ENCODE measurements at places on chromosomes 16 and 17.

DNA sequence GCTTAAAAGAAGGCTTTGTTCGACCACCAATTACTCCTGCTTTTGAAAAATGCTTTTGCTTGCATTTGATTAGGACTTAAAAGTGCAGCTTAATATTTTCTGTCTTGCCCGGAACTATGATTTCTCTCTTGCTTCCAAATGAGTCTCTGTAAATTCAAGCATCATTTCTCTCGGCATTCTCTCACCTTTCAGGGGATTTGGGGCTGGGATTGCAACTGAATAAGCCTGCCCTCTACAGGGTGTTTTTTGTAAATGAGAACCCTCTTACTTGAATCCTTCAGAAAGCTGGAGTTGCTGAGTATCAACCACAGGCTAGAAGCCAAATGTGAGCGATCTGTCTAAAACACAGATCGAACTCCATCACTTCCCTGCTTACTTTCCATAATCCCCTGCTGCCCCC, 234.6 kb downstream of the TMEM114 start:
- DNase-seq: no peak

GRCh38 chr16:50268352-50268751, 2.0 kb downstream of the ADCY7 start:
- no peak for DNase-seq

DNA sequence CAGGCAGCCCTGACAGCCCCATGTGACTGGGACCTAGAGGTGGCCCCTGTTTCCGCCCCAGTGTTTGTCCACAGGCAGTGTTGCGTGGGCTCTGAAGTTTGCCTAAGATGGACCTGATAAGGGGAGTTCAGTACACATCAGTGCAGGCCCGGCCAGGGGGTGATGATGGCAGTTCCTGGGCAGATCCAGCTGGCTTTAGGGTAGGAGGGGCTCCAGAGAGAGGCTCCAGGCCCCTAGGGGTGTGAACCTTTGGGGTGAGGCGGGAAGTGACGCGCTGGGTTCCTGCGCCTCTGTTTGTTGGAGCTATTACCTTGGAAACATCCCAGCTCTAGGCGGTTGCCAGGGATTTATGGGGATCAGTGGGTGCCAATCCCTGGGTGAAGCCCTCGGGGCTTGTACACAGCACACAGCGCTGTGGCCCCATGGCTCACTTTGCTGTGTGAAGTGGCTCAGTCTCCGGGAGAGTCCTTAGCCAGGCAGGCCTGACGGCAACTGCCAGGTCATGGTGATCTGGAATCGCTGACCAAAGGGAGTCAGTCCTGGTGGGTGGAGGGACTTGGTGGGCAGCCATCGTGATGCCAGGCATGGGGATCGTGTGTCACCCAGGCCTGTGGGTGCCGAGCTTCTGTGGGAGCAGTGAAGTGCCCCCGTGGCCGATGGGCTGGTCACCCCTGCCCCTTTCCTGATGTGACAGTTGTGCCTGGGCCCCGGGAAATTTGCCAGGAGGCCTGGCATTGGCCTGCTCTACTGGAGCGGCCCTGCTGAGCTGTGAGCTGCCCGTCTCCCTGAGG, 146.1 kb downstream of the SEC14L1 start:
- peak; percentile 93 for DNase-seq

DNA sequence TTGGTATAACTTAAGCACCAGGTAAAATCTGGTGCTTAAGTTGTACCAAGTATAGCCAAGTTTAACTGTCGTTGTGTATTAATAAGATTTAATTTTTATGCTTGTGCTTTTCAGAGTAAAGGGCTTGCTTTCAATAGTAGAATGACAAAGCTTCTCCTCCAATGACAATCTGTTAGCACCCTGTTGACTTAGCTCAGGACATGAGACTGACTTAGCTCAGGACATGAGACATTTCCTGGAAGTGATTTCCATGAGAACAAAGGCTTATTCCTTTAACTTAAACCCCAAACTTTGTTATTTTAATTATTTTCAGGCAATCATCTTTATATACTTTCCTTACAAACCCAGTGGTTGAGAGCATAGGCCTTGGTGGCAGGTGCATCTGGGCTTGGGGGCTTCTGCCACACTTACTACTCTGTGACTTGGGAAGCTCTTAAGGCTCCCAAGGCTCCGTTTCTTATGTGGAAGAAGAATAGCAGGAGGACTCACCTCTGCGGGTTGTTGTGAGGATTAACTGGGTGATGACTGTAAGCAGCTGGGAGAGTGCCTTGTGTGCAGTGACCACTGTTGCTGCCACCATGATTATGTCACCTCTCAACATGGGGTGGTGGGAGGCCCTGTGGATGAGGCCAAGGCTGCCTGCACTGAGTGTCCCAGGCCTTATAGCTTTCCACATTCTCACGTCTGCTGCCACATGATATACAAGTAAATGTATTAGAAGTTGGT, 59.4 kb upstream of the CMIP start:
- DNase-seq: no peak

DNA sequence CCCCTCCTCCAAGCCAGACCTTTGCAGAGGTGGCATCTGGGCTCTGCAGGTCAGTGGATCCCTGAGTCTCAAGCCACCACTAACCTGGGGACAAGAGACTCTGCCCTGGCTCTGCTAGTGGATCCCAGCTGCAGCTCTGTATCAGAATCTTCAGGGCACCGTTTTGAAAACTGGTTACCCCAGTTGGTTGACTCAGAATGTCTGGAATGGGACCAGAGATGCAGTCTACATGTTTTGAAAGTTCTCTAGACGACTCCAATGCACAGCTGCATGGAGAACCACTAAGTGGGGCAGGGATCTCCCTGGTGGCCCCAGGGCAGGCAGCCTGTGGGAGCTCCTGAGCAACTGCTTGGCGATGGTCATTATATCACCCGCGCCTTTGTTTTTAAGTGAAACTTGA, 34.1 kb upstream of the ADORA2B start:
- no peak for DNase-seq

GRCh38 chr16:68760671-68761275, 23.7 kb downstream of the CDH1 start:
- DNase-seq: peak; percentile 93

DNA sequence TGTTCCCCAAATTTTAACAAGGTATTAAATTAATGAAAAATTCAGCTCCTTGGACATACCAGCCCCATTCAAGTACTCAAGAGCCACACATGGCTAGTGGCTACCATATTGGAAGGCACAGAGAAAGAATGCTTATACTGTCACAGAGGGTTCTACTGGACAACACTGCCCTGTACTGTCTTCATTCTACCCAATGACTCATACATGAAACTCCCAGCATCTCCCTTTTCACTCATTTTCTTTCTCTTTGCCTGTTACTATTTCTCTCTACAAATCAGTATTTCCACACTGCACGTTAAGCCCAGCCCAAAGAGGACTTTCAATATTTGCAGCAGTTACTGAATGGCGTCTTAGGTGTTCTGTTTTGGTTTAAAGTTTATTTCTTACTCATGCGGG, 72.1 kb upstream of the RCVRN start:
- no peak for DNase-seq

DNA sequence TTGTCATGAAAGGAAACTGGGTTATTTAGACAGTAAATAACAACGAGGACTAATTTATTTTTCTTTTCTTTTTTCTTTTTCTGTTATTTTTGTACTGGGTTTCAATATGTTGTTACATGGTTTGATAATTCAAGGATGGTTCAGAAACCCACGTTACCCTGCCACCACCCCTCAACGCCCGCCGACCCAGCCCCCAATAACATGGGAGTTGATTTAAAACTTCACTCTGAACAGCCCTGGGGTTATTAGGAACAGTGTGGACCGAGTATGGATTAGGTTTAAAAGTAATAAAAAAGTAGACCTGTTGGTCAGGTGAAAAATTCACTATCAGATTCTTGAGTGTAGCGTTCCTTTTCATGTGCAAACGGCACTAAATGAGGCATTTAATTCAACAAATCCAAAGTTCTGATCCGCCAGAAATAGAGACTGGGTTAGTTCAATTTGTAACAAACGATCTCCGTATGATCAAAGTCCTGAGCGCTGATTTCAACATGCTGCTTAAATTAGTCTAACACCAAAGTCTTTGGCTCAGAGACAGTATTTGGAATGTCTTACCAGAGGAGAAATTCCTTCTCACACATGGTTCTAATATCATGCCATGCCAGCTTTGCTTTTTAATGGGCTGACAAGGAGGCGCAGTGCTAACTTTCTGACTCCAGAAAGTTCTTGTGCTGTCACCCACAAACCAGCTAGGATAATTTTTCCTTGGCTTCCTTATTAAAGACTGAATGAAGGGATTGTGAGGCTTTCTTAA, 173.1 kb upstream of the IRX3 start:
- no peak for DNase-seq

- no peak for DNase-seq
Measured at GRCh38 chr16:68487203-68487514, 38.9 kb upstream of the SMPD3 start.

- peak; percentile 41 for DNase-seq
Measured at GRCh38 chr17:75814900-75815373, 29.3 kb downstream of the UNC13D start.

GRCh38 chr17:12642034-12642433, 23.7 kb upstream of the MYOCD start:
- no peak for DNase-seq

GRCh38 chr17:7405350-7406234, 1.7 kb upstream of the TMEM256 start:
- no peak for DNase-seq

DNA sequence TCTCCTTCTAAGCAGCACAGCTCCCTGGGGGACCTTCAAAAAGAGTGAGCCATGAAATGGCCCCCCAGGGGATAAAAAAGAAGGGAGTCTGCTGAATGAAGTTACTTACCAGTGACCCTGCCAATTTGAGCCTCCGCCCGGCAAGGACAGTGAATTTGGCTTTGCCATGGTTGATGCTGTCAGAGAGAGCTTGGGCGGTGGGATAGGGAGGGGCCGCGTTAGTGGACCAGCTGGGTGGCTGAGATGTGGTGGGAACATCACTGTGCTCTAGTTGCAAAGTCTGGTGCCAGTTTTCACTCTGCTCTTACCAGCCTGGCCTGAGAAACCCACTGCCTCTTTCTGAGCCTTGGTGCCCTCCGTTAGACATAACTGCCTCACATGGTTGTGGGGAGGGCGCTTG, 114.6 kb downstream of the MRM1 start:
- no peak for DNase-seq

DNA sequence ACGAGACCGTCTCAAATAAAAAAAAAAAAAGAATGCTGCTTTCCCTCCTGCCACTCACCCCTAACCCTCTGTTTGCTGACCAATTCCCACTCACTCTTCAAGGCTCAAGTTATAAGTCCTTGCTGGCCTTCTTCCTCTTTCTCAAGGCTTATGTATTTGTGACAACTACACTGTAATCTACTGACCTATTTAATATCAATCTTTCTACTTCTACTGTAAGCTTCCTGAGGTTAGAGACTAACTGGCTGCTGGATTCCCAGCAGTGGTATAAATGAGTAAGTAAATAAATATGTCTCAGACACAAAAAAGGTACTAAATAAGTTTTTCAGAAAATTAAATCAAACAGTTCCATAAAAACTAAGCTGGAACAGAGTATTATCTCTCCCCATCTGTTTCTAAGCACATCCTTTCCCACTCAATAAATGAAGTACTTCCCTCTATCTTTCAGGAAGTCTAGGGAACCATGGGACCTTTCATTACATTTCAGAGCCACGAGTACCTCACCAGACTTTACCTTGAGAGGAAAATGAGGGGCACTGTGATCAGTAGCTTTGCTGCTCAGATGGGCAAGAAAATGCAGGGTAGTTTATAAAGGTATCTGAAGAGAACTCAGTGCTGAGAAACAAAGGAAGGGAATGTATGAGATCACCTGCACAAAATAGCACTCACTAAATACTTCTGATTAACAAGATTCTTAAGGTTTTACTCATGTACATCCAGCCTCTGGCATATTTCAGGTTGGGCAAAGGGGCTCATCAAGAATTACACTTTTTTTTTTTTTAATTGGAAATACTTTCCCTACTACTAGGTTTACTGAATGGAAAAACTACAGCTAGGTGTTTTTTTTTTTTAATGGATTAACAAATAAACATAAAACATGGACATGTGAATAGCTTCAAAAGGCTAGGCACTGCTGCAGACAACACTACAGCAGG, 10.8 kb downstream of the SSH2 start:
- peak; percentile 94 for DNase-seq

GRCh38 chr17:44916781-44917241, 1.5 kb upstream of the GFAP start:
- DNase-seq: peak; percentile 77
